ENCODE measurements at places on chromosomes 3 and 15. TPM values are rescaled to one million over a fixed set of nuclear protein-coding genes. Genes with fewer than 3 reads are reported as not detected.

DNA sequence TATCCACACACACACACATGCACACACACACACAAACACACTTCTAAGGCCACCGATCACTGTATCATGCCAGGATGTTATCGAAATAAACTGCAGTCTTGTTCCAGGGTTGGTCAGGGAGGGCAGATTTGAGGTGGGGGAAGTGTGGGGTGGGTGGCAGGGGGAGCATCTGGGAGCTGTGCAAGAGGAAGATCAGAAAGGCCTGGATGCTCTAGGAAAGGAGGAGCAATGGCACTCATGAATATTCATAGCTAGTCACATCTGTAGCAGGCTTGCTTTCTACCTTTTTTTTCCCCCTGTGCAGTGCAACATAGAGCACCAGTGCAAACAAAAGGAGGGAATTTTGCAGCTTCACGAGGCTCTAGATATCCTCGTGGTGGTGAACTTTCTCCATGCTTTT is 84.9 kb downstream of the MEIS2 start:
- no peak for DNase-seq

- DNase-seq = no peak
Measured at GRCh38 chr3:66014651-66015050, 24.1 kb downstream of the MAGI1 start.

- no peak for DNase-seq
Measured at GRCh38 chr15:98062869-98063268, 102.4 kb downstream of the ARRDC4 start.

- peak; percentile 61 for DNase-seq
Measured at GRCh38 chr15:101307048-101307896, 12.2 kb upstream of the SNRPA1 start.

- DNase-seq = no peak
Measured at GRCh38 chr15:89812011-89812846, 2.4 kb downstream of the ANPEP start.

Gene FOXB1
- 0.03 TPM for polyA plus RNA-seq

Gene POTEB2
- not detected for polyA plus RNA-seq

Gene SOX14
- polyA plus RNA-seq = not detected

DNA sequence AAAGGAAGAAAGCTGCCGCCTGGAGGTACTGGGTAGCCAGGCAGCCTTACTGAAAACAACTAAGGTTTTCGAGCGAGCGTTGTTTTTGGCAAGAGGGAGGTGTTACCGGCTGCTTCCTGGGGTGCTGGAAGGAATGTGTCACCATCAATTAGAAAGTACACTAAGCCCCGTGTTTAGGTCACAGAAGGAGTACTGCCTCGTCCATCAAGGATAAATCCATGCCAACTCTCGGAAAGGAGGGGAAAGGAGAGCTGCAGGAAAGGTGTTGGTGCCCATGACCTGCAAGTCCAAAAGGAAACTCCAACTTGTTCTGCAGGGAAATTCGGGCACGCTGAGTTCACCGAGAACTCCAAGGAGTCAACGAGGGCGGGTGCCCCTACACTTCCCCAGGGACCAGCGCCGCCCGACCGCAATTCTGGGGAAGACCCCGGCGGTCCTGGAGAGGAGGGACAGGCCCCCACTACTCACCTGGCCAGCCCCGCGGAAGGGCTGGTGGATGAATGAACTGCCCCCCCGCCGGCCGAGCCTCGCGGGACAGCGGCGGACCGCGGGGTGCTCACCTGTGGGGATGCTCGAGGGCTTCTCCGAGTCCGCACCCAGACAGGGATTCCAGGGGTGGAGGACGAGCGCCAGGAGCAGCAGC is 542 bp downstream of the PLOD2 start:
- DNase-seq = no peak

DNA sequence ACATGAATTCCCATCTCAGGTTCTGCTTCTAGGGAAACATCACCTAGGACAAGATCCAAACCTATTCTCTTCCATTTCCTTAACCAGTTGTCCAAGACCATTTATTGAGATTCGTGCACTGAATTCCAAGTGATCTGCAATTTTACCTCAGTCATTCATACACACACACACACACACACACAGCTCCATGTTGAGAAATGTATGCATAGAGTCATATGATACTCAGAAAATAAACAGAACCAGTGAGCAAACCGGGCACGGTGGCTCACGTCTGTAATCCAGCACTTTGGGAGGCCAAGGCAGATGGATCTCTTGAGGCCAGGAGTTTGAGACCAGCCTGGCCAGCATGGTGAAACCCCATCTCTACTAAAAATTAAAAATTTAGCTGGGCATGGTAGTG is 6.1 kb upstream of the KPNA1 start:
- DNase-seq = no peak

DNA sequence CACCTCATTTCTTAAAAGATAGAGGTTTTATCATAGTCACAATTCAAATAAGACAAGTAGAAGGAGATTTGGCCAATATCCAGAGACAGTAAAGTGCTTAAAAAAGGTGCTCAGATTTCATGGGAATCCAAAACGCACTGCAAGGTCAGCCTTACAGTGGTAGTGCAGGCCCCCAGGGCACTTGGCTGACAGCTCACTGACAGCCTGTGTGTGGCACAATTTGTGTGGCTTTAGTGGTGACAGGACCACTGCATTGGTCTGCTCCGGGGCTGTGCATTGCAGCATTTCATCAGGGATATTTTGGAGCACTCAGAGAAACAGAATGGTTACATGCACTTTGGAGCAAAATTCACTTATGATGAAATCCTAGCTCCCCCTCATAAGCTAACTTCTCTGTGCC is 544.3 kb downstream of the NTRK3 start:
- DNase-seq = no peak

GRCh38 chr3:43919029-43919428 is 228.3 kb downstream of the ABHD5 start:
- no peak for DNase-seq

GRCh38 chr3:120569222-120570057 is 26.7 kb upstream of the NDUFB4 start:
- no peak for DNase-seq

DNA sequence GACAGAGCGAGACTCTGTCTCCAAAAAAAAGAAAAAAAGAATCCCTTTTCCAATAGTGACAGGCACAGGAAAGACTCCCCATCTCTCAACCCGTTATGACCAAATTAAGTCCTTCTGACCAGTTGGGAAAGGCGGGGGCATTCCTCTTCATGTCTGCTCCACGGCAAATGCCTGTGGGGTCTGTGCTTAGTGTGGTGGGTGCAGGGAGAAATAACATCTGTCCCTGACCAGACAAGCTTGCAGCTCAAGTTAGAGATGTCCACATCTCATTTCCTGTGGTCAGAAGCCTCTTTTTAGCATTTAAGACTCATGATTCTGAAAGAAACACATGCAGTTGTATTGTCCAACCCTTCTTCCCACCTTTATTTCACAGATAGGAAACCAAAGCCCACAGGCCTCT is 16.2 kb downstream of the PLA1A start:
- no peak for DNase-seq

DNA sequence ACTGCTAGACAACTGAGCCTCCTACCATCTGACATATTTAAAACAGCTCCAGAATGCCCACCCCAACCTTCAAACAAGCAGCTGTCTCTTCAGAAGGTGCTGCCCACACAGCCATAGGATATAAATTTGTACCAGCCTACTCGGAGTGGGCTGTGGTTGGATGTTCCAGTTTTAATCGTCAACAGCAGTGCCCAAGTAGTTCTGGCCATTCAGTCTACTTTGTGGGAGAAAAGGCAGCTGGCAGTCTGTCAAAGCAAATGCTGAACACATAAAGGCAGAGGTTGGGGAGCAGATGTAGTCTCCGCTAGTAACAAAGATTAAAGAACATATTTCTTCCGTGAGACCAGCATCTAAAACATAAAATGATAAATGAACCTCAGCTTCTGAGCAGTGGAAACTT is 15.9 kb upstream of the ERC2 start:
- DNase-seq = no peak

Gene NMB
- polyA plus RNA-seq = 5.5 TPM

Data from spleen (tissue), 13 donors.